ENCODE measurements at places on chromosomes 13 and 19.
A peak's percentile ranks its signal among the peaks of the same experiment; 100 is the strongest.

GRCh38 chr13:112168761-112169160, 101.8 kb downstream of the SOX1 start:
- no peak for DNase-seq

DNA sequence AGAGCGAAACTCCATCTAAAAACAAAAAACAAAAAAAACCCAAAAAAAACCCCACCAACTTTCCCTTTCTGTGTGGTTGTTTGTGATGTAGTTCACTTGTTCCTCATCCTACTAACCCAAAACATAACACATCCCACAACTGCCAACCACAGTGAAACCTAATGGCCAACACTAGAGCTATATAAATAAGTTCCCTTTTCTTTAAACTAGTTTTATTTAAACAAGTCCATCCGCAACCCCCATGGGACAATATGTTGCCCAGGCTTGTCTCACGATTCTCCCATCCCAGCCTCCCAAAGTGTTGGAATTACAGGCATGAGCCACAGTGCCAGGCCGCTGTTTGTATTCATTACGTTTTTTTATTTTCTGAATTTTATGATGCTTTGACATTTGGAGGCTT, 71.2 kb upstream of the ADGRE5 start:
- no peak for DNase-seq

- DNase-seq: no peak
Observed at GRCh38 chr13:81133066-81133465, 792.1 kb upstream of the SPRY2 start.

GRCh38 chr19:5360003-5360780, 19.6 kb upstream of the PTPRS start:
- no peak for DNase-seq

- no peak for DNase-seq
Observed at GRCh38 chr19:13848798-13849676, 27.9 kb upstream of the NANOS3 start.

- no peak for DNase-seq
Observed at GRCh38 chr19:38617764-38618589, at the start of gene MAP4K1. Gene MAP4K1, minus strand, starts transcription at chr19:38617953. Its CDS starts 58 bp downstream, at chr19:38617895.

DNA sequence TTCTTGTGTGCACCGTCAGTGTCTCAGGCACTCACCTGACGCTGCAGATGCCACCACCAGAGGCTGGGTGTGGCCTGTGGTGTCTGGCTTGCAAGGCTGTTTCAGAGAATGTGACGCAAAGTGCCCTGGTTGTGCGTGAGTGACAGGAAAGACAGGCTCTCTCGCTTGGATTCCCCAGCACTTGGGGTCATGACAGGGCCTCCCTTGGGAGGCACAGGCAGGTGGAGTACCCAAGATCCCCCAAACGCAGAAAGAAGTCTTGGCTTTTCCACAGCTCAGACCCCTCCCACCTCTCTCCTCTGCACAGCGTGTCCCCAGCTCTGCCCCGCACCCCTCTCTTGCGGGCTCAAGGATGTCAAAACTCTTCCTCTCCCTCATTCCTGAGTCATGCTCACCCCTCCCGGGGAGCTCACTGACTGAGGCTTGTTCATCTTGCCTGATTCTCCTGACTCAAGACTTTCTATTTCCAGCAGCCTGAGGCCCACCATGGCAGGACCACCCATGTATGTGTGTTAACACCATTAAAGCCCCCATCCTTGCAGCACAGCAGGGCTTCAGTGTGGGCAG, 21.0 kb downstream of the DHX34 start:
- DNase-seq: no peak

GRCh38 chr13:44293908-44294735, 79.5 kb upstream of the SERP2 start:
- no peak for DNase-seq

DNA sequence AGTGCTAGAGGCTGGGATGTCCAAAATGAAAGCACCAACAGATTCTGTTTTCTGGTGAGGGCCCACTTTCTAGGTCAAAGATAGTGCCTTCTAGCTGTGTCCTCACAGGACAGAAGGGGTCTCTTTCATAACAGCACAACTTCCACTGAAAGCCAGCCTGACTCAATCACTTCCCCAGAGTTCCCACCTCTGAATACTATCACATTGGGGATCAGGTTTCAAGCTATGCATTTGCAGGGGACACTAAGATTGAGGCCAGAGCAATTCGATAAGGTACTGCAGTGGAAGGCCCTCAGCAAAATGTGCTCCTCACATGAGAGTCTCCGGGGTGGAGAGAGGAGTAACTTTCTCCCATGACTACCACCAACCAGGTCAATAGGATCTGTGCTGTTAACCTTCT, 1501.5 kb downstream of the EFNB2 start:
- no peak for DNase-seq

DNA sequence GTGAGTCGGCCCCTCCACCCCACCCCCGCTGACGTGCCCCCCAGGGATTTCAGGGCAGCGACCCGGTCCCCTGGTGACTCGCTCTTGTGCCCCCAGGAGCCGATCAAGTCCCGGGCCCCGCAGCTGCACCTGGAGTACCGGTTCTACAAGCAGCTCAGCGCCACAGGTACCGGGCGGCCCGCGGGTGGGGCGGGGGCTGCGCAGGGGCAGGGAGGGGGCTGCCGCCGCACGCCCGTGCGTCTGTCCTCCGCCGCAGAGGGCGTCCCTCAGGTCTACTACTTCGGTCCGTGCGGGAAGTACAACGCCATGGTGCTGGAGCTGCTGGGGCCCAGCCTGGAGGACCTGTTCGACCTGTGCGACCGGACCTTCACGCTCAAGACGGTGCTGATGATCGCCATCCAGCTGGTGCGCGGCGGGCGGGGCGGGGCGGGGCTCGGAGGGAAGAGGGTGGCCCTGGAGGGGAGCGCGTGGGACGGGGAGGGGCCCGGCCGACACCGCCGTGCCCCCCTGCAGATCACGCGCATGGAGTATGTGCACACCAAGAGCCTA, 37.1 kb downstream of the BTBD2 start:
- no peak for DNase-seq

GRCh38 chr19:12859546-12859945, 21.2 kb downstream of the MAST1 start:
- no peak for DNase-seq

- DNase-seq: no peak
Observed at GRCh38 chr13:75395901-75396300, 86.1 kb downstream of the TBC1D4 start.

GRCh38 chr19:50768277-50768676, 2.0 kb upstream of the GPR32 start:
- DNase-seq: no peak

DNA sequence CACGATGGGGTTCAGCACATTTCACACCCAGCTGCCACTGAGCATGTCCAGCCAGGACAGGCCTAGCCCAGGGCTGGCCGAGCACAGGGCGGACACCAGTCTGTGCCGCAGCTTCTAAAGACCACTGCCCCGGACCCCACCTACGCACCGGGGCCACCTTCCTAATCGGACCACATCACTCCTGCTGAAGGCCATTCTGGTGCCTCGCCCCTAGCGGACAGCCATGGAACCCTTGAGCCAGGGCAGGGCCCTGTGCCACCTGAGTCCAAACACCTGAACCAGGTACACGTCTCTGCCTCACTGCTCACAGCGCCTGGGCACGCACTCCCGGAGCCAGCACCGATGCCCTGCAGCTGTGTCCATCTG, 8.4 kb upstream of the C13orf46 start:
- no peak for DNase-seq

- no peak for DNase-seq
Observed at GRCh38 chr19:33022472-33023116, 42.1 kb downstream of the RHPN2 start.

- no peak for DNase-seq
Observed at GRCh38 chr19:39111593-39112199, 13.9 kb upstream of the PAK4 start.

- DNase-seq: no peak
Observed at GRCh38 chr19:31715249-31715945, 366.2 kb upstream of the TSHZ3 start.

DNA sequence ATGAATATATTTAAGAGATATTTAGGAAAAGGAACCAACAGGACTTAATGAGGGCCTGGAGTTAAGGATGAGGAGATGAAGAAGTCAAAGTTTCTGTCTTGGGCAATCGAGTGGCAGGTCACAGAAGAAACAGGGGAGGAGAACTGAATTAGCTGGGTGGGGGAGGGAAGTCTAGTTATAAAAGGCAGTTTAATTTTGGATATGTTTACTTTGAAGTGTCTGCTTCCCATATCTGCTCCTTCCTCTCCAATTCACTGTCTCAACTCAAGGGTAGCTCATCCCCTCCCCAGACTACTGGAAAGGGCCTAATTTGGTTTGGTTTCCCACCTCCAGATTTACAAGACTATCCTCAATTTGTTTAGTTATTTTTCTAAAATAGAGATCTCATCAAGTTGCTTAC, 195.9 kb downstream of the VWA8 start:
- DNase-seq: no peak

DNA sequence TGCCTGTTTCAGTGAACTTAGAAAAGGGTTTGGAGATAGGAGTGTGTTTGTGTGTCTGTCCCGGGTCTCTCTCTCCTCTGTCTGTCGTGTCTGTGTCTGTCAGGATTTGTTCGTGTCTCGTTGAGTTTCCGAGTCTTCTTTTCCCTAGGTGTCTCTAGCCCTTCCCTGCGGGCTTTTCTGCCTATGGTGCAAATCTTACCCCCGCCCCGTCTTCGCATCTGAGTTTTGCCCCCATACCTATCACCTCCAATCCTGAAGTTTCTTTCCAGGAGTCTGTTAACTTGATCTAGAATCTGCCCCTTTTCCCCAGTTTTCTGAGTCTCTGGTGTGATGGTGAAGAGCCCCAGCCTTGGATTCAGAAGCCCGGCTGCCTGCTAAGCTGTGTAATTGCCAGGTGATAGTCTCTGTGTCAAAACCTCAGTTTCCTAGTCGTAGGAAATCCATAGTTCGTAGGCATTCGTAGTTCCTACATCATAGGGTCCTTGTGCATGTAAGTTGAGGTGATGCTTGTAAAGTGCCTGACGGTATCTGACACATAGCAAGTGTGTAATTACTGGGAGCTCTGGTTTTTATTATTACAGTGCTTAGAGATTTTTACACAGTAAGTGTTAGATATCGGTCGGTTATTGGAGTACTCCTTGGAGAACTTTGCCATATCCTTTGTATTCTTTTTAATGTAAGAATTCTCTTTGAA, 782 bp downstream of the EPN1 start:
- DNase-seq: no peak

DNA sequence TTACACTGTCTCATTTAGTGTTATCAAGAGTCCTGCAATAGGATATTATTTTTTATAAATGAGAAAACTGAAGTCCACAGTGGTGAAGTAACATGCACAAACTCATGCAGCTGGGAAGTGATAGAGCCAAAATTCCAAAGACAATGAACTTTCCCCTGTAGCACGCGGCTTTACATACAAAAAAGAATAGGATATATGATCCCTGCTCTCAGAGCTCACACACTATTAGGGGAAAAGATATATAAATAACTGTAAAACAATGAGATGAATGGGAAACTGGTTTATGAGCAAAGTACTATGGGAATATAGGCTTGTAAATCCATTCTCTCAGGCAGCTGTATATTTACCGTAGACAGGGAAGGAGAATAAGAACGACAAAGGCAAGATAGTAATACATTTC, 39.7 kb downstream of the THSD1 start:
- DNase-seq: no peak

DNA sequence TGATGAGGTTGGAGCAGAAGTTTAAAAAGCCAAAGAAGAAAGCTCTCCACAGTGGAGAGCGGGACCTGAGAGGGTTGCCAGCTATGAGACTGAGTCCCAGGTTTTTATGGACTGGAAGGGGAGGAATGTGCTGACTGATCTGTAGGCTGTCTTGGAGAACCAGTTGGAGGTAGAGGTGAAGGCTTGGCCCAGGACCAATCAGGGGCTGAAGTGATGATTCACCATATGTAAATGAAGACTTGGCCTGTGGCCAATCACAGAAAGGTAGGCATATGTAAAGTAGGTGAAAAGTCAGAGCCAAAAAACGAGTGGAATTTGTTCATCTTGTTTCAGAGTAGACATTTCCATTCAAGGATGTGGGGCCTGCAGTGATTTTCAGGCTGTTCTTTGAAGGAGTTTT, 17.5 kb upstream of the KBTBD6 start:
- no peak for DNase-seq

- DNase-seq: no peak
Observed at GRCh38 chr13:74444864-74445479, 310.8 kb upstream of the KLF12 start.

GRCh38 chr13:25179832-25180774, 8.0 kb upstream of the AMER2 start:
- DNase-seq: no peak

DNA sequence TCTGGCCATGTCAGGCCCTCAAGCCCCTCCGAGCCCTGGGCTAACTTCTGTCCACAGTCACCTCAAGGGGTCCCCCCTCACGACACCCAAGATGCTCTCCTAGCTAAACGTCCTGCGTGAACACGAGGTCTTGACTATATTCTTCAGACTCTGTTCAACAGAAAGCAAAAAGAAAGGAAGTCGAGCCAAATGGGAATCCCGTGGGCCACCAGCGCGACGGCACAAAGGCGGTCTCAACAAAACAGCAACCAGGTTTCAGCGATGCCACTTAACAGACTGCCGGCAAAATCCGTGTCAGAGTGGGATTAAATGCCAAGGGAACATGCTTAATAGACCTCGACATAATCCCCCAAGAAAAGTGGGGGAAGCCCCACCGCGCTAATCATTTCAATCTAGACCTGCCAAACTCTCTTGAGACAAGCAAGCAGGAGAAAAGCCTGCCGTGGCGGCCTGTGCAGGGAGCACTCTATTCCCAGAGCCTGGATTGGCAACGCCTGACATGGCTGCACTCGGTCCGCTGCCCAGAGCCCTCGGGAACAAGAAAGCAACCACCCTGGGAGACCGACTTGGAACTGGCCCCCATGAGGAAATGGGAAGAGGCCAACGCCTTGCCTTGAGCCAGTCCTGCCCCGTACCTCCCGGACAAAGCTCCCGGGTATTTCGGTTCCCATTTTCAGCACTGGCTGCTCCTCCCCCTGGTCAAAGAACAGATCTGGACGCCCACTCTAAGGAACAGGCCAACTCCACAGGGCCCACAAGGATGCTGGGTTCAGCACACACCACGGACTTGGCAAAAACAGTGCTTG, 16.0 kb downstream of the ZC3H4 start:
- no peak for DNase-seq

DNA sequence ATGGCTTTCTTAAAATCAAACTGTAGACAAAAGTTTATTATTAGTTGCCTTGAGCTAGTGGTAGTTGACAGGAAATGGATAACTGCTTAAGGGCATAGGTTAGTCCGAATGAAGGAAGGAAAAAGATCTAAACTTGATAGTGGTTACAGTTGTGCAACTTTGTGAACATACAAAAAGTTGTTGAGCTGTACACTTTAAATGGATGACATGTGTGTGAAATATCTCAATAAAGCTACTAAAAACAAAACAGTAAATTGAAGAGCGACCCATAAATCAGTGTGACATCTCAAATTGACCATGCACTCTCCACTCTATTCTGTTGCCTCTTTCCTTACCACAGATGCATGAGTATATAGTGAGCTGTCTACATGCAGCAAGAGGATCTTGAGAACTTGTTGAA, 1757.8 kb downstream of the PCDH9 start:
- no peak for DNase-seq

GRCh38 chr19:54029930-54030490, 33.7 kb downstream of the VSTM1 start:
- peak; percentile 54 for DNase-seq

All from HuH-7 (cell line).